H54 (cell line): ENCODE measurements at places on chromosomes 7 and 10.

DNA sequence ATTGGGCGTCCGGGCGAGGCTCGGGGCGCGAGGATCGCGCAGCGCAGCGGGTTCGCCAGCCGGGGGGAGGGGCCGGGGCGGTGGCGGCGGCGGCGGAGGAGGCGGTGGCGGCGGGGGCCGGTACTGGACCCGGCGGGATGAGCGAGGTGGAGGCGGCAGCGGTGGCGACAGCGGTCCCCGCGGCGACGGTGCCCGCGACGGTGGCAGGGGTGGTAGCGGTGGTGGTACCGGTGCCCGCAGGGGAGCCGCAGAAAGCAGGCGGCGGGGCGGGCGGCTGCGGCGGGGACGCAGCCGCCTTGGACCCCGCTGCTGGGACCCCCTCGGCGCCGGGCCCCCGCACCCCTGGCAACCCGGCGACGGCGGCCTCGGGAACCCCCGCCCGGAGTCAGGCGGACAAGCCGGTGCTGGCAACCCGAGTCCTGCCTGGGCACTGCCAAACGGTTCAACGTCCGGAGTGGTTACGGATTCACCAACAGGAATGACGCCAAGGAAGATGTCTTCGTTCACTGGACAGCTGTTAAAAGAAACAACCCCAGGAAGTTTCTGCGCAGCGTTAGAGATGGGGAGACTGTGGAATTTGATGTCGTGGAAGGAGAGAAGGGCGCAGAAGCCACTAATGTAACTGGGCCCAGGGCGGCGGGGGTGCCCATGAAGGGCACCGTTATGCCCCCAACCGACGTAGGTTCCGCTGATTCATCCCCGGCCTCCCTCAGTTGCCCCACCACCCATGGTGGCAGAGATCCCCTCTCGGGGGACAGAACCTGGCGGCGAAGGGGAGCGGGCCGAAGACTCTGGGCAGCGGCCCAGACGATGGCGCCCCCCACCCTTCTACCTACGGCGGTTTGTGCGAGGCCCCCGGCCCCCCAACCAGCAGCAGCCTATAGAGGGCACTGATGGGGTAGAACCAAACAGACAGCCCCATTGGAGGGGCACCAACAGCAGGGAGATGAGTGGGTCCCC is 100.3 kb upstream of the CPXM2 start:
- no peak for DNase-seq

- no peak for DNase-seq
Observed at GRCh38 chr10:80104066-80104926, 25.8 kb downstream of the TMEM254 start.

DNA sequence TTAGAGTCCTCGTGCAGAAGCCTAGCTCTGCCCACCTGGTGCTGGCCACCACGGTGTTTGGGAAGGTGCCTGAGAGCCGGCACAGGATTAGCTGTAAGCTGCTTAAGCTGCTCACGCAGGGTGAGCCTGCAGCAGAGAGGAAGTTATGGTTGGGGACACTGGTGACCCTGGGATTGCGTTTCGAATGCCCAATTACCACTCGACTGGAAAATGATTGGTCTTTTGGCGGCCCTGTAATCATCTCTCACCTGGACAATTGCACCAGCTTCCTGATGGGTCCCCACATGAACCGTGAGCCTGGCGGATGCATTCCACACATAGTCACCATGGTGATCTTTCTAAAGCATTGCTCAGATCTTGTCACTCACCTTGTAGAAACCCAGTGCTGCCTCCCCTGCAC is 442.3 kb upstream of the ZMIZ1 start:
- no peak for DNase-seq

DNA sequence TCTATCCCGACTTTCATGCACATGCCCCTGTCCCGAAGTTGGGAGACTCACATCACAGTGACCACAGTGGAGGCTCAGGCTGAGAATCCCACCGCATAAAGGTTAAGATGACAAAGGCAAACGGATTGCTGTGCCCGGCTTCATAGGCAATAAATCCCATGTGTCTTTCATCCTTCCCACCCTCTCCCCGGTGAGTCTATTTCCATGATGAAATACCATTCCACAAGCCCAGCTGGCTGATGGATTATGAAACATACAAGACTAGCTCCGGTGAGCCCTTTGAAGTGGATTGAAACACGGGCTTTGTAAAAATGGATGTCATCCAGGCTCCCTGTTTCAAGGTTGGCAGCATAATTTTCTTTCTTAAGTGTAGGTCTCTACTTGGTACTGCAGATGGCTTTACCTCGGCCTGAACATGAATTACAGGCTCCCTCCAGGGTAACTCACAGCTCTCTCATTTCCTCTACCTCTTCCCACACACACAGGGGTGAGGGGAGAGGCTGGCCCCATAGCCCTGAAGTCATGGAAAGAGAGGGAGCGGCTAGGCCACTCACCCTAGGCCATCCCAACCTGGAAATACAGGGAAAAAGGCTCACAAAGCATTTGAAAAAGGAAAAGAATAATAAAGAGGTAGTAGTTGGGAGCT is 92.0 kb upstream of the CALN1 start:
- no peak for DNase-seq

- no peak for DNase-seq
Observed at GRCh38 chr10:24370877-24371276, 161.9 kb downstream of the KIAA1217 start.

- peak; percentile 27 for DNase-seq
Observed at GRCh38 chr7:74174606-74175082, 488 bp downstream of the EIF4H start.

- DNase-seq: no peak
Observed at GRCh38 chr7:140619176-140619575, 21.4 kb downstream of the DENND2A start.

- no peak for DNase-seq
Observed at GRCh38 chr7:114481999-114482398, 67.4 kb downstream of the FOXP2 start.

DNA sequence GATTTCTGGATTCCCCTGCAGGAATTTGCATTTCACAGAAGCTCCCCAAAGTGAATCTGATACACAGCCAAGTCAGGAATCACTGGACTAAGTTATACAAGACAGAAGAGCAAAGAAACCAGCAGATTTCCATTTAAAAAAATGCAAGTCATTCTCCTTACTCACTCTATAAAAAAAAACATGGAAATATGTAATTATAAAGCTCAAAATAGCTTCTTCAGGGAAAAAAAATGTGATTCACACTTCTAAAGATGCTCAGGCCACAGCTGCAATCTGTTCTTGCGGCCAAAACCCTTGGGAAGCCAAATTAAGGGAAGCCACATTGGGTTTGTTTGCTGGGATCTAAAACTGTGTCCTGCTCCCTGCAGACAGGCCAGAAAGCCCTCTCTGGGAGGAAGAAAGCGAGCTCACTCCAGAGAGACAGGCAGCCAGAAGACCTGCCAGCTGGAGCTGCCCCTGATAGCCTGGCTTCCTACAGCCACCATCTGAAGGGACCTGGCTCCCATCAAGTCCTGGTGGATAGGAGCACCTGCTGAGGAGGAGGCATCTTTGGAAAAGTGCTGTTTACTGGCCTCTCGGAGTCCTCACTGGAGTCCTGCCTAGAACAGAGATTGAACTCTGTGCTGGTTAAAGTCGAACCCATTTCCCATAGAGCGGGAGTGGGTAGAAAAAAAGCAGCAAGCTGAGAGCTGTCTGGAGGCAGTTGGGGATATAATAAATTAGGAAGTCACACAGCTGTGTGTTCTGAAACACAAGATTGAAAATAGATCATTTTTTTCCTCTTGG is 359.2 kb upstream of the AOAH start:
- DNase-seq: no peak

DNA sequence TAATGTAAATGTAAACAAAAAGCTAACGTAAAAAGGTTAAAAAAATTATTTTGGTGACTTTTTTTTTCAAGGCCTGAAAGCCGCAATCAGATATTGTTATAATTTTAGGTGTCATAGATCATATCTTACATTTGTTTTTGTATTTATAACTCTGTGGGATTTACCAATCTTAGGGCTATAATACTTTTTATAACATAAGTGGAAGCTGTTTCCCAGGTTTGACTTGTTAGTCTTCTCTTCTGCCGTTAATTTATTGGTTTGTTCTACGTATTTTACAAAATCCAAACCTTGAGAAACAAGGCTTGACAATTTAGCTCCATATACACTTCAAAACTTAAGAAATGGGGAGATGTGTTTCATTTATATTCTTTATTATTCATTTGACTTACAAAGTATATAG is 119.4 kb downstream of the EVX1 start:
- DNase-seq: no peak

DNA sequence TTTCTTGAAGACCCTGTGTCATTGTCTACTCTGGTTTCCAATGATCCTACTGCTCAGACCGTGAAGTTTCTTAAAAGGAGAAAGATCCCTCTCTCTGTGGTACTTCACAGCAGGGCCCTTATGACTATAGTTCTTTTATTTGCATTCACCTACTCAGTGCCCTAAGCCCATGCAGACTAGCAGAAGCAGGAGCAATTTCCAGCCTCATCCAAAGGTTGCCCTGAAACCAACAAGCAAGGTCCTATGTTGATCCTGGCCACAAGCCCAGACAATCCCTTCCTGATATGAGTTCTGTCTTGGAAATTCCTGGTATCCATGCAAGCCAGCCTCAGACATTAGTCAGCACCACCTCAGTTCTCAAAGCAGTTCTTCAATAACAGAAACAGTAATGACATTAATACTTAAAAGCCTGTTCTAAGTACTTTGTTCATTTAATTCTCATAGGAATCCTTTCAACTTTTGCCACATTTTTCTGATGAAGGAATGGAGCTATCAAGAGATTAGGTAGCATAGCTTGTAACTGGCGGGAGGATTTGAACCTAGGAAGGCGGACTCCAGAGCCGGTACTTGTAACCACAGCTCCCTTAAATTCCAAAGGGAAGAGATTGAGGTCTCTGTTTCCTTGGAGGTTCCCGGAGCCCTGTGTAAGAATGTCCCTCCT is 58.1 kb upstream of the ST8SIA6 start:
- DNase-seq: peak; percentile 25

GRCh38 chr7:92631850-92632487 is 41.8 kb upstream of the FAM133B start:
- no peak for DNase-seq

DNA sequence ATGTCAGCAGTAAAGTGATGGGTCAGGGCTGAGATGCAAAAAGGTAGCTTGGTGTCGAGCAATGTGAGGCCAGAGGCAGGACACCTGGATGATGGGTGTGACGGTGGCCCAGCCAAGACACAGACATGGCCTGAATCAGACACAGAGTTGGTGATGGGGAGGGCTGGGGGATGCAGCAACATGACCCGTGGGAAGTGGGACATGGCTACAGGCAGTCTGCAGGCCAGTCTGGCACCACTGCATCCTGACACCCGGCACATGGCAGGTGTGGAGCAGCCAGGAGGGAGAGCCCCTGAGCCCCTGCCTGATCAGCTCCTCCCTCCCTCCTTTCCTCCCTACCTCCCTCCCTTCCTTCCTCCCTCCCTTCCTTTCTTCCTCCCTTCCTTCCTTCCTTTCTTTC is 114.8 kb upstream of the WDR11 start:
- DNase-seq: no peak

GRCh38 chr7:36192053-36192824 is 39.2 kb downstream of the EEPD1 start:
- DNase-seq: no peak

DNA sequence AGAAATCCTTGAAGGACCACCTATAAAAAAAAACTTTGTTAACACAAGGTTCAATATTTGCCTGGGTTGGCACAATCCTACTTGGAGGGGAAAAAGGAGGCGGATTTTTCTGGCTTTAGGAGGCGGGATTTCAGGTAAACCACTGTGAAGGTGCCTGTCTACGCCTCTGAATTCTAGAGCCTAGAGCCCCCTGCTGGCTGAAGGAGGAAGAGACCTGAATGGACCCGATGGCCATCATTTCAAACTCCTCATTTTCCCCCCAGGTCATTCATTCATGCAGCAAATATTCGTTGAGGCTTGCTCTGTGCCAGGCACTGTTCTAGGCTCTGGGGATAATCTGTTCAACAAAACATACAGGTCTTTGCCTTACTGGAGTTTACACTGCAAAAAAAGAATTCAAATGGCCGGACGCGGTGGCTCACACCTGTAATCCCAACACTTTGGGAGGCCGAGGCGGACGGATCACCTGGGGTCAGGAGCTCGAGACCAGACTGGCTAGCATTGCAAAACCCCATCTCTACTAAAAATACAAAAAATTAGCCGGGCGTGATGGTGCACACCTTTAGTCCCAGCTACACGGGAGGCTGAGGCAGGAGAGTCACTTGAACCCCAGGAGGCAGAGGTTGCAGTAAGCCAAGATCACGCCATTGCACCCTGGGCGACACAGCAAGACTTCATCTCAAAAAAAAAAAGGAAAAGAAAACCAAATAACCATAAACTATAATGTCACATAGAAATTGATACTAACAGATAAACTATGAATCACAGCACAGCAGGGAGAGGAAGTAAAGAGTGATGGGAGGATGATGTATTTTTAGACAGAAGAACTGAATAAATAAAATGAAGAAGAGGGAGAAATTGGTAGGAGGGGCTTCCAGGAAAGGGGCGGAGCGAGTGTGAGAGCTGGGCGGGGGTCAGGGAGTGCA is 90.1 kb upstream of the NFE2L3 start:
- peak; percentile 70 for DNase-seq

- DNase-seq: no peak
Observed at GRCh38 chr10:8136736-8137135, 82.2 kb downstream of the GATA3 start.

DNA sequence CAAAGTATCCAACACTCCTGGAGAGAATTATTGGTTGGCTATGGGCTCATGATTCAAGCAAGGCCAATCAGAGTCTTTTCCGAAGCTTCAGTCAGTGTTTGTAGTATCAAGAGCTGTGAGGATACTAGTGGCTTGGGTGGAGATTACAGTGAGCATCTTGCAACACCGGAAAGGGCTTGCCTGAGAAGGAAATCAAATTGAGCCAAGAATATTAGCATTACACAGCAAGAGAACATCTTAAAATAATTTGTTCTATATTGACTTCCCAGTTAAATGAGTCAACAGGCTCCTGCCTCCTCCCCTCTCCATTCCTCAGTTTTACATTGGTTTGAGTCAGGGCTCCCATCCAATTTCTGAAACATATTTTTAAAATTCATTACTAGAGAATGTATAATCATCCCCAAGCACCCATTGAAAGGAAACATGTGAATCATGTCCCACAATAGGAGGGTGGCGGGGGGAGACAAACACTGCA is 127.4 kb downstream of the ELAPOR2 start:
- DNase-seq: no peak

- DNase-seq: no peak
Observed at GRCh38 chr7:960269-960871, 5.9 kb upstream of the ADAP1 start.

GRCh38 chr7:7408001-7408770 is 127.5 kb downstream of the COL28A1 start:
- DNase-seq: no peak

- DNase-seq: no peak
Observed at GRCh38 chr10:14810969-14811953, 26.6 kb downstream of the CDNF start.

- DNase-seq: no peak
Observed at GRCh38 chr10:239109-239508, 103.9 kb downstream of the ZMYND11 start.
